ENCODE measurements at places on chromosomes 7 and 10.
A peak's percentile ranks its signal among the peaks of the same experiment; 100 is the strongest.

DNA sequence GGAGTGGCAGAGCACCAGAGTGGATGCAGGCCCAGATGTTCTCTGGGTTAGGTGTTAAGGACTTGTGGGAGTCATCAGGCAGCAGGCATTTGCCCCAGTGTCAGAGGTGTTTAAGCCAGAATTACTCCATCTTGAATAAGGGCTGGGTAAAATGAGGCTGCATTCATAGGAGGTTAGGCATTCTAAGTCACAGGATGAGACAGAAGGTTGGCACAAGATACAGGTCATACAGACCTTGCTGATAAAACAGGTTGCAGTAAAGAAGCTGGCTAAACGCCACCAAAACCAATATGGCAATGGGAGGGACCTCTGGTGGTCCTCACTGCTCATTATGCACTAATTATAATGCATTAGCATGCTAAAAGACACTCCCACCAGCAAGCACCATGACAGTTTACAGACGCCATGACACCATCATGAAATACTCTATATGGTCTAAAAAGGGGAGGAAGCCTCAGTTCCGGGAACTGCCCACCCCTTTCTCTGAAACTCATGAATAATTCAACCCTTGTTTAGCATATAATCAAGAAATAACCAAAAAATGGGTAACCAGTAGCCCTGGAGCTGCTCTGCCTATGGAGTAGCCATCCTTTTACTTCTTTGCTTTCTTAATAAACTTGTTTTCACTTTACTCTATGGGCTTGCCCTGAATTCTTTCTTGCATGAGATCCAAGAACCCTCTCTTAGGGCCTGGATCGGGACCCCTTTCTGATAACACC, 882 bp upstream of the LRRC61 start:
- no peak for DNase-seq

DNA sequence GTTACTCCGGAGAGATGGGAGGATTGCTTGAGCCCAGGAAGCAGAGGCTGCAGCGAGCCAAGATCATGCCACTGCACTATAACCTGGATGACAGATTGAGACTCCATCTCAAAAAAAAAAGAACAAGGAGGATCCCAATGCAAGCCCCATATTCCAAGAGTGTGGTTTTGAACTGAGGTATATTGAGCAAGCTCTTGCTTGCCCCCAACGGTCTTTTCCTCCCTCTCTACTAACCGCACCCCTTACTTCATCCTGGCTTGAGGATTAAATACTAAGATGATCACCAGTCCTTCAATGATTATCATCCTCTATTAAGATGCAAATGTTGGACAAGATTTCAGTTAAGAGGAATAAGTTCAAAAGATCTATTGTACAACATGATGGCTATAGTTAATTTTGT, 12.5 kb upstream of the SRGN start:
- DNase-seq: no peak

- no peak for DNase-seq
Observed at GRCh38 chr7:157734676-157735640, 398.2 kb downstream of the DNAJB6 start.

DNA sequence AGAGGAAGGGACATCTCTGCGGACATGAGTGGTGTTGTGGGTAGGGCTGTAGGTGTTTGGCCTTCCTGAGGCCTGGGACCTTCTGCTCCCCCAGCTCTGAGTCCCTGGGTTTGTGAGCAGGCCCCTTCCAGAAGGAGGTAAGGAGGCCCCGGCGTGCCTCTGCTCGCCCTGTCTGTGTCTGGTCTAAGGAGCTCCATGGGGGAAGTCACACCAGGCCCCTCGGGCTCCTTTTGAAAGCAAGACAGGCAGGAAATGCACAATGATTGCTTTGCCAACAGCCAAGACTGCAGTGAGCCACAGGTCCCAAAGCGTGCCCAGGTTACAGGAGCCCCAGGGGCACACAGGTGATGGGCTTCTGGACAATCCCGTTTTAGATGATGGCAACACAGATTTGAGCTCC, 89.5 kb downstream of the FAM53B start:
- DNase-seq: no peak

- DNase-seq: no peak
Observed at GRCh38 chr7:42574685-42575084, 337.2 kb downstream of the C7orf25 start.

- no peak for DNase-seq
Observed at GRCh38 chr7:87810130-87810529, 66.0 kb downstream of the SLC25A40 start.

- no peak for DNase-seq
Observed at GRCh38 chr10:78575400-78575799, 493.4 kb upstream of the ZMIZ1 start.

DNA sequence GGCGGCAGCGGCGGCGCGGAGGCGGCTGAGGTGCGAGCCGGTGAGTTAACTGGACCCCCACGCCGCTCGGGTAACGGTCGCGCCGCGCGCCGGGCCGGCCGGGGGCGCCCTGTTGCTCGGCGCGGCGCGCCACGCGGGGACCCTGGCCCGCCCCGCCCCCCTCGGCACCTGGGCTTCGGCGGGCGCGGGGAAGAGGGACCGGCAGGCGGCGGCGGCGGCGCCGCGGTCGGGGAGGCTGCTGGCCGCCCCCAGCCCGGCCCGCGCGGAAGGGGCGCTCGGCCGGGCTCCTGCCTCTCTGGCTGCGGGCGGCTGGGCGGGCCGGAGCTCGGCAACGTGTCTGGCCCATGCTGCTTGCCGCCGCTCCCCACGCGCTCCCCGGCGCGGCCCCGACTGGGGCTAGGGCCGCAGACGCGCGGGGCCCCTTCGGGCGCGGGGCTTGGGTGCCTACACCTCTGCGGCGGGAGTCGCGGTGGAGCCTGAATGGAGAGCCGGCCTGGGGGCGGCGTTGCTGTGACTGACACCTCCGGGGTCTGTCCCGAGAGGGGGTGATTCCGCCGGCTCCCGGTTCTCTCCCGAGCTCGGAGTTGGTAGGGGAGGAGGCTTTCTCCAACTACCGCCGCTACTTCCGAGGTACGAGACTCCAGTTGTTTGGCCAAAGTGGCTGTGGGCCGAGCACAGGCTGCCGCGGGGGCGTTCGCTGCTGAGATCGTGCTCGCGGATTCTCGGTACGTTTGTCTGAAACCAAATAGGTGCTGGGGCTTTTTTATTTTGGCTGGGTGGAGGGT, 494 bp downstream of the PALS2 start:
- DNase-seq: peak; percentile 25

DNA sequence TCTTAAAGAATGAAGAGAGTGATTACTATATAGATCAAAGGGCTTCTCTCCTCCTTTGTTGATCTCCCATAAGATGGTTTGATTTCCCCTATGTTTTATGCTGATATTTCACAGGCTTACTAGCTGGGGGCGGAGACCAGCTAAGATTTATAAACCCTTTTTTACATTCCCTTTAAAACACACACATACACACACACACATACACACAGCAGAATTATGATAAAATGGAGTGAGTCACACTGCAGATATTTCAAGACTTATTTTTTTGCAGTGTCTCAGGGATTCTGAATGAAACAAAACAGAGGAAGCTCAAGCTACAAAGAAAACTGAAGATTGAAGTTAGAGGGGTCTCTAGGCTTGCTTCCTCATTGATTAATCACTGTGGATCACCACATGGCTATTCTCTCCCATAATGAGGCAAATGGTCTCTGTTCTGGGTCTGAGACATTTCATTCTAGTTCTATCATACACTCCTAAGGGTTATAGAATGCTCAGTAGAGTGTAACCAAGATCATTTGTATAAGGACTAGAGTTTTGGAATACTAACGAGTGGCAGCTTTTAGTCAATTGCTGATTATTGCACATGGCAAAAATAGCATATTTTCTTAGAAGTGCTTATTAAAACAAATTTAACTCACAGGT, 18.6 kb downstream of the INA start:
- no peak for DNase-seq

DNA sequence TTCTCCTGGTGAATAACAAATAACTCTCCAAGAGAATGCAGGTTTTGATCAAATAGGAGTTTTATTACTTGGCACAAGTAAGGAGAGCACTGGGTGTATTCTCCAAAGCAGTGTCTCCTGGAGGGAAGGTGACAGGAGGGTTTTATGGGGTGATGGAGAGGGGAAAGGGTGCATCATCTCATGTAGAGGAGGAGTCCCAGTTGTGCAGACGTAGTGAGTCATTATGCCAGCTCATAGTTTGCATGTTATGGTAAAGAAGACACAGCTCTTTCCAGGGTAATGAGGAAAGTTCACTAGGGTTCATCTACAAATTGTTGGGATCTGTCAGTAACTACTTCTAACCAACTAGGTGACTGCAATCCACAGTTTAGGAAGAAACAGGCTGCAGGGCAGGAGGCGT, 347.9 kb upstream of the MEOX2 start:
- DNase-seq: no peak

GRCh38 chr7:138195151-138195571, 118.9 kb downstream of the AKR1D1 start:
- DNase-seq: no peak

- no peak for DNase-seq
Observed at GRCh38 chr10:96988426-96988825, 156.3 kb downstream of the LCOR start.

DNA sequence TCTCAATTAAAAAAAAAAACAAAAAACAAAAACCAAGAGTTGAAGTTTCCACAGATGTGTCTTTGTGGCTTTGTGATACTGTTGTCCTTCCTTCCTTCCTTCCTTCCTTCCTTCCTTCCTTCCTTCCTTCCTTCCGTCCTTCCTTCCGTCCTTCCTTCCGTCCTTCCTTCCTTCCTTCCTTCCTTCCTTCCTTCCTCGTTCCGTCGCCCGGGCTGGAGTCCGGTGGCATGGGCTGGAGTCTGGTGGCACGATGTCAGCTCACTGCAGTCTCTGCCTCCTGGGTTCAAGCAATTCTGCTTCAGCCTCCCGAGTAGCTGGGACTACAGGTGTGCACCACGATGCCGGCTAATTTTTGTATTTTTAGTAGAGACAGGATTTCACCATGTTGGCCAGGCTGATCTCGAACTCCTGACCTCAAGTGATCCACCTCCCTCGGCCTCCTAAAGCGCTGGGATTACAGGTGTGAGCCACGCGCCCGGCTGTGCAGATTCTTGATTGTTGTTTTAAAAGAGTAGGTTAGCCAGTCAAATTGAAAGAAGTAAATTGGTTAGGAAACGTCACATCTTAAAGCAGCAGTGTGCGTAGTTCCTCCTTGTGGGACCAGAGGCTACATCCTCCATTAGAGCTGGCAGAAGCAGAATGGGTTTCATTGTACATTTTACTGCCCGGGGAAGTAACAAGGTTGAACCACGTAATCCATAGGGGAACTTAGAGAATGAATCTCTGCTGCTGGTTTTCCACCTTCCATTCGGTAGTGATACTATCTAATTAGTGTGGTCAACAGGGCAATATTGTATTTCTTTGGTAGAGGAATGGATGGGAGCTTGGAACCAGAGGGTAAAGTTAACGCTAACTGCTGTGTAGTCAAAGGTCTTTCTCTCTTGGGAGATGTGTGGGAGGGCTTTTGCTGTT, 20.6 kb downstream of the DNAJB6 start:
- no peak for DNase-seq

DNA sequence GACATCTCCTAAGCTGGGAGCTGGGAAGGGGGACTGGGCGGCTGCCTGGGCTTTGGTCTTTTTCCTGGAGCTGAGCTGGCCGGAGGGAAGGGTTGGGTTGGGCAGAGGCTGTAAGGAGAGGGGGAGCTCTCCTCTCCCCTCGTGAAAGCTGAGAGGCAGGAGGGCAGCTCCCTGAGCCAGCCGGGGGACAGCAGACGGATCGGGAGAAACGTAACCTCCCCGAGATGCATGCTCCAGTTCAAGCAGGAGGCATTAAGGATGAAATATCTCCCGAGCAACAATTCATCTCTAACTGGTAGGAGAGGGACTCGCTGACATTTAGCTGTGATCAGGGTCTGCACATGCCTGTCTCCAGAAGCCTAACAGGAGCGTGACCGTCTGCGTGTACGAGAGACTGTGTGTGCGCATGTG, 19.9 kb upstream of the LBX1 start:
- no peak for DNase-seq

- no peak for DNase-seq
Observed at GRCh38 chr7:156540619-156541165, 99.9 kb upstream of the RNF32 start.

Data from SW 1271 (cell line).